ENCODE measurements at places on chromosomes 6 and 20.
A peak's percentile ranks its signal among the peaks of the same experiment; 100 is the strongest.

- DNase-seq: no peak
These were observed 38.7 kb downstream of the SCP2D1 start for GRCh38 chr20:18852318-18852717.

- no peak for DNase-seq
These were observed 12.8 kb downstream of the ZDHHC14 start for GRCh38 chr6:157393669-157394327.

DNA sequence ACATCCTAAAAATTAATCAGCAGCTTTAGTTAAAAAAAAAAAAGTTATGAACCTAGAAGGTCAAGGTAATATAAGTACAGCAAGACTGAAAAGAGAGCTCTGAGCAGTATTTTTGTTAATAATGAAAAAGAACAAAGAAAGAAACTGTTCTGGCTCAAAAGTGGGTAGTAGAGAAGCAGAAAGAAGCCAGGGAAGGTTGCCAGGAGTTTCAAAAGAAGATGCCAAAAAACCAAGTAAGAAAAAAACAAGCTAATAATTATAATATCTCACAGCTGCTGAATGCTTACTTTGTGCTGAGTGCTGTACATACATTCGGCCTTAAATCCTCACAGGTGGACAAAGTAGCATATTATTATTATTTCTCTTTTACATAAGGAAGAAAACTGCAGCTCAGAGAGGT lies 31.9 kb downstream of the NRSN1 start:
- DNase-seq: no peak

DNA sequence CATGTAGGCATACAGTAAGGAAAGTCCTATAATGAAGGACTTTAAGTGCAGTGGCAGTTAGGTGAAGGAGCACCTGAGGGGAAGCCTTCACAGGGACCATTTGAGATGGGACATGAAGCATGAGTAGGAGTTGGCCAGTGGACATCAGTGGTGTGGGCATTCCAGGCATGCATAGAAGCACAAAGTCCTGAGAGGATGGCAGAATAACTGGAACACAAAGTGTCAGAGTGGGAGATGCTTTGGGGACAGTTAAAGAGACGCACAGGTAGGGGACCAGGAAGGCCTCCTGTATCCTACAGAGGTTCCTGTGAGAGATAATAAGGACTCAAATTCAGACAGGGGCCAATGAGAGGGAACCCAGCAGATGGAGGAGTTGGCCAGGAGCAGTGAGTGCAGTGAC lies 26.4 kb upstream of the EFHC1 start:
- no peak for DNase-seq

DNA sequence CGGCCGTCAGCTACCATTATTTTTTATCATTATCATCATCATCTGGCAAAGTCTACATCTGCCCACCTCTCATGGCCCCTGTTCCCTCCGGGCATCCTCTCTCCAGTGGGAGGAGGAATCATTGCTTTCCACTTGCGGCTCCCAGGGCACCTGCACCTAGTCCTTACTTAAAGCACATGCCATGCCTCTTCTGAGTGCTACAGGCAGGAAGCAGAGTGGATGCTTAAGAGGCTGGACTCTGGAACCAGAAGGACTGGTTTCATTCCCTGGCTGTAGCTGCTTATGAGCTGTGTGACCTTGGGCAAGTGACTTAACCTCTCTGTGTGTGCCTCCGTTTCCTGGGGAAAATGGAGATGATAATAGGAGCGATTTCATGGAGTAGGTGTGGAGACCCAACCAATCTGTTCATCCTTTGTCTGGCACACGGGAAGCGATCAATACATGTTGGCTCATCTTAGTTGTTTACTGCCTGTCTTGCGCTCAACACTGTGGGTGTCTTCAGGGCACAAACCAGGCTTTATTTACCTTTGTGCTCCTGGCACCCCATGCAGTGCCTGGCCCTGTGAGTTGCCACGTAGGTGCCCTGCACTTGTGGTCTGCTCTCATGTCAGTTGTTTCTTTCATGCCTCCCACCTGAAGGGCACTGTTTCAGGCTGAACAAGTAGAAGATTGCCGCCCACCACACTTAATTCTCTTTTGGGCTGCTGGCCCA lies 317.0 kb upstream of the SULF2 start:
- no peak for DNase-seq

DNA sequence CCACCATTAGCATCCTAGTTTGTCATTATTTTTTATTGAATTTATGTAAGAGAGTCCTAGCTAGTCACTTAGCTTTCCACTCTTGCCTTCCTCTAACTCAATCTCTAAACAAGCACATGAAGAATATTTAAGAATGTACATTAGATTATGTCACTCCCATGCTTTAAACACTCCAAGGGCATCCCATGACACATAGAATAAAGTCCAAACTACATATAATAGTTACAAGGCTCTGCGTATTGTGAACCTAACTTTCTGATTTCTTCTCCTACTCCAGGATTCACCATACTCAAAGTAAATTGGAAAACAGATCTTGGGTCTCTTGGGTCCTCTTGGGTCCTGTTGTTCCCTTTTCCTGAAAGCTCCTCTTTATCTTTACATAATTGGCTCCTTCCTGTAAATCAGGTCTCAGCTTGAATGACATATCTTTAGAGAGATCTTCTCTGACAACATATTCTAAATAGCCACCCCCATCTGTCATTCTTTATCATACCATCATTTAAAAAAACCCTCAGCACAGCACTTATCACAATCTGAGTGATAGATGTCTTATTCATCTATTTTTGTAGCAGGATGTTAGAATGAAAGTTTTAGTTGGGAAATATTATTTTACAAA lies 1042.4 kb upstream of the FLRT3 start:
- DNase-seq: no peak

DNA sequence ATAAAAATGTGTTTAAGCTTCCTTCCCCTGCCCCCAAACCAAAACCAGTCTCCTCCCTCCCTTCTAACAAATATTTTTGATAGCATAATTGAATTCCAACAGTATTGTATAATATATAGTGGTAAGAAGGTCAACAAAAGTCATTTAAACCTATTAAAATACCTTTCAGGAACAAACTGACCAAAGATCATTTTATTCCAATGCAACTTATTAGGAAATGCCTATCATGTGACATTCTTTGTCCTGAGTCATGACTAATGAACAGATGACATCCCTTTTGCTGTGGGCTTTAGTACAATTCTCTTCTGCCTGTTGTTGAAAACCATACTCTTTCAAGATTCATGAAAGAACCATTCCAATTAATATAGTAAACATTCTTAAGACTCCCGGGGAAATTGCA lies 51.5 kb upstream of the TRAF3IP2 start:
- peak; percentile 42 for DNase-seq

DNA sequence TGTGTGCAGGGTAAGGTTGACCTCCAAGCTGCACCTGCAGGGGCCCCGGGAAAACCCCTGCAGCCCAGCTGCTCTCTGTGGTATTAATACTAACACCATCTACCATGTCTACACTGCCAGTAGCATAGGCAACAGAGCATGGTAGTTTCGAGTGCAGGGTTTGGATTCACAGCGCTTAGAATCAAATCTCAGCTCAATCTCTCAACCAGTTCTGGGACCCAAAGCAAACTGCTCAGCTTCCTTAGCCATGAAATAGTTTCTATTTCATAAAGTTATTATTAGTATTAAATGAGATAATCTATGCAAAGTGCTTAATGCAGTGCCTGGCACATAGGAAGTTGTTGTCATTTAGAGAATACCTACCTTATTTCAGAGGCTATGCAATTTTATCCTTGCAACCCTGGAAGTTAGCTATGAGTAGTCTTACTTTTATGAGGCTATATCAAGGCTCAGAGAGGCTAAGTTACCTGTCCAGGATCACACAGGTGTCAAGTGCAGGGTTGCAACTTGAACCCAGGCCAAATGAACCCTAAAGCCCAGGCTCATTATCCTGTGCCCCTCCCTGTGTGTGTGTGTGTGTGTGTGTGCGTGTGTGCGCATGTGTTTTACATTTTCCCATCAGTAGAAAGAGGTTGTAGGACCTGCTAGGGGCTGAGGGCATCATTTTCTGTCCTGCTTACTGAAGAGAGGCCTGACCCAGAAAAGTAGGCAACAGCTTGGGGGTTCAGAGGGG lies 27.6 kb upstream of the MRPS18A start:
- no peak for DNase-seq

Data from fibroblast of skin of left biceps (primary cell).